Ureter (tissue), 1 donor: ENCODE measurements at places on chromosomes 13 and 19.

DNA sequence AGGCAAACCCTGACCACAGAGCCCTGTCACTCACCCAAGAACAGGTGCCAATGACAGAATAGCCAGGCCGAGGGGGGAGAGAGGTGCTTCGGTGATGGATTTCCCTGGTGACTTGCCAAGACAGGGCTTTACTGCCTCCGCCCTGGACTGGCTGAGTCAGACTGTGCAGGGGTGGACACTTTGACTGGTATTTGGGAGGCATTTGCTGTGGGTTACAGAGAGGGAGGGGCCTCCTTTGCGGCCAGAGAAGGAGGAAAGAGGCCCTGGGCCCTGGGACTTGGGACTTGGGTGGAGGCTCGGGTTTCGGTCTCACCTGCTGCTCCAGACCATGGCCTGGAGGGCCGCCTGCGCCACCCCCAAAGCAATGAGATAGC is 4.6 kb upstream of the EPS8L1 start:
- peak; percentile 74 for DNase-seq

DNA sequence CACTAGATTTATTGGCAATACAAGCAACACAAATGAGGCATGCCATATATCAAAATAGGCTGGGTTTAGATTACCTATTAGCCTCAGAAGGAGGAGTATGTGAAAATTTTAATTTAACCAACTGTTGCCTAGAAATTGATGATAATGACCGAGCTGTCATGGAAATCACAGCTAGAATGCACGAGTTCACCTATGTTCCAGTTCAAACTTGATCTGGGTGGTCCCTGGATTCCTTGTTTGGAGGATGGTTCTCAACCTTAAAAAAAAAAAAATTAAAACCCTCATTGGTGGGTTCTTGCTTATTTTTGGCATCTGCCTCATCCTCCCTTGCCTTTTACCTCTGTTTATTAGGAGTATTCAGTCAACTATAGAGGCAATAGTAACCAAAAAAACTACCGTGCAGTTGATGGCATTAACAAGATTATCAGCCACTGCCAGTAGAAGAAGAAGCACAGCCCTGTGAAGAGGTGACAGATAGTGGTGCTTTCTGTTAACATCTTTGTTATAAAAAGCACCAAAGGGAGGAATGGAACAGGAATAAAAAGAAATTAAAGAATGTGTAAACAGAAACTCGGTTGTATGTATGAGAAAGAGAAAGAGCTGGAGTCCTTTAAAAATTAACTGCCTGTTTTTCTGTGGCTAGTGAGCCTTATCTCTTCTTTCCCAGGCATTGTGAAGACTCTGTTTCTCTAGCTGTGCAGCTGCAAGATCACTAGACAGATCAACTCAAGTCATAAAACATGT is 106.4 kb downstream of the ZNF429 start:
- DNase-seq, result no peak

DNA sequence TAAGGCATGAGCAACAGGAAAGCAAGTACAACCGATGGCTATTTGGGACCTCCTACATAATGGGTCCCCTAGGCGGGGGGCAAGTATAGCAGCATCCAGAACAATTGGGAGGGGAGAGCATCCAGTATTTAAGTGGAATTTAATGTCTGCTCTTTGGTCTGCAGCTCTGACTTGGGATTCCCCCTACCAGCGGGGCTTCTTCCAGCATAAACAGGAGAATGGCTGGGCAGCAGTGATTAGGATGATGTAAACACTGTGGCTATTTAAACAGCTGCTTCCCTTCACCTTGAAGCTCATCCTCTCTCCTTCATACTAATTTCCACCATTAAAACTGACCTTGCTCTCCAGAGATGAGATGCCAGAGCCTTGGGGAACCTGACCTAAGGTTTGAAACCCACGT is 73.9 kb upstream of the OXGR1 start:
- no peak for DNase-seq

DNA sequence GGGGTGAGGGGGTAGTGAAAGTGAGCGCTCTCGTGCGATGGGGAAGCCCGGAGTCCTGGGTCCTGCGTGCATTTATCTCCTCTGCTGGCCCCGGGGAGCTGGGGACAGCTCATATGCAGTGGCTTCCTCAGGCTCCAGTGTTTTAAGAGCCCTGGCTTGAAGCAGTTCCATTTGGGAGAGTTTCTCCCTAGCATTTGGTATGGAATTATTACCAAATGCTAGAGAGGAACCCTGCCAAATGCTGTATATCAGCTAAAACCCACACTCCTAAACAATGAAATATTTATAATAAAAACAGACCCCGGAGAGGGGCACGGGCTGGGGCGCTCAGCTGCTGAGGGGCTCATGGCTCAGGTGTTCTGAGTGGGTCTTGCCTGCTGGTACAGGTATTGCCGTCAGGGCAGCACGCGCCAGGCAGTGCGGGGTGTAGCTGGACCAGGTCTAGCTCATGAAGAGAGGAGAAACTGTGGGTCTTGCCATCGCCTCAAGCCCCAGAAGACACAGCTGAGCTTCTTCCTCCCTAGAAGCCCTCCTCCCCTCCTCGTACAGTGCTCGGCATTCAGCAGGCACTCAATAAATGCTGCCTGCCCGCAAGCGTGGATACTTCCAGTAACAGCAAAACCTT is 163.6 kb upstream of the ZNF536 start:
- DNase-seq, result no peak

DNA sequence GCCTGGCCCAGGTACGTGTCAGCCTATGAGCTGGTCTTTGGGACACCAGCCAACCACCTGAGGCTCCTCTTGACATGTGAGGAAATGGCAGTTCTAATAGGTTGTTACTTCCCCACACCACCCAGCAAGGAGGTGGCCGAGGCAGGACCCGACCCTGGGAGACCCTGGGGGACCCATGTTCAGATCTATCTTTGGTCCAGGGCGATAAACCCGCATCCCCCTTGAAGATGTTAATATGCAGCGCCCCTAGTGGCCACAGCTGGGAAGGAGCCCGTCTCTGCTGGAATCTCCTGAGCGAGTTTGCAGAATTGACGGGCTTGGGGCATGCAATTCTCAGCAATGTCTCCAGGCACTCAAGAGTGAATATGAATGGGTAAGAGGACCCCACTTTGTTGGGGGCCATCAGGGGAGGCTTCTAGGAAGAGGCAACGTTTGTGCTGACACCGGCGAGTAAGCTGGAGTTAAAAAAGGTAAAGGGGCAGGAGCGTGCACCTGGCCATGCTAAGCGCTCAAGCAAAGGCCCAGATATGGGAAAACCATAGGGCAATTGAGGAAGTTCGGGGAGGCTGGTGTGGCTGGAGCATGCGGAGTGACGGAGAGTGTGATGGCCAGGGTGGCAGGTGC is 1.5 kb upstream of the MYO1F start:
- peak; percentile 84 for DNase-seq

GRCh38 chr19:47190167-47190727 is 40.8 kb downstream of the BBC3 start:
- peak; percentile 52 for DNase-seq

DNA sequence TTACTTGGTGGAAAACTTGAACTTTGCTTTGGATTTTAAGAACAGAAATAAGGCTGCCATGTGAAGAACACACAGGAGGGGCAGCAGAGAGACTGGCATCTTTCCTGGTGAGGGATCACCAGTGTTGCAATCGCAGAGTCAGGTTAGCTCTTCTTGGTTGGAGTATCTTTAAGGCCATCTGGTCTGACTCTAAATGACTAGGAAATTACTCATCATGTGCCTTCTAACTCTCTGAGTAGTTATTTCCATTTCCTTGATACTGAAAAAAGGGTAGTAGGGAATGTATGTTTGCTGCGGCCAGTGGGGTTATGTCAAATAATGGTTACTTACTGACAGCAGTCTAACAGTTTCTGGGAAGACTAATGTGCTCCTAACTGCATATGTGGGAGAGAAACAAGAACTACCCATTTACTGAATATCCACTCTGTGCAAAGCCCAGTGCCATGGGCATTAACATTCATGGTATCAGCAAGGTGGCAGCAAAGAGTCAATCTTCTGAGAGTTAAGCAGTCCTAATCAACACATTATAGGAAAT is 122.1 kb downstream of the COG6 start:
- no peak for DNase-seq

- no peak for DNase-seq
Observed at GRCh38 chr19:45947926-45948325, 25.7 kb downstream of the NOVA2 start.

DNA sequence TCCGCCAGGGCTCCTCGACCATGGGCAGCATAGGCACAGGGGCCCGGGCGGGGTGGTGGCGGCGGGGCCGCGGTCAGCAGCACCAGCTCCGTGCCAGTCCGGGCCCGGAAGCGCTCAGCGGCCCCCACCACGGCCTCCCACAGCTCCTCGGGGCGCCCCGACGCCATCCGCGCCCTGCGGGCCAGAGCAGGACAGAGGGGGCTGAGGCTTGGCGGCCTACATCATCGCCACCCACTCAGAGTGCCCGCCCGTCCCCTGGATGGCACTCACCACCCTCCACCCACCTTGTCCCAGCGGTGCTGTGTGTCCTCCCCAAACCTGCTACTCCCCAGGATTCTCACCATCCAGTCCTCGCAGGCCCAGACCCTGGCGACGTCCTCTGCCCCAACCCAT is 4.0 kb downstream of the AKT1S1 start:
- DNase-seq, result no peak

DNA sequence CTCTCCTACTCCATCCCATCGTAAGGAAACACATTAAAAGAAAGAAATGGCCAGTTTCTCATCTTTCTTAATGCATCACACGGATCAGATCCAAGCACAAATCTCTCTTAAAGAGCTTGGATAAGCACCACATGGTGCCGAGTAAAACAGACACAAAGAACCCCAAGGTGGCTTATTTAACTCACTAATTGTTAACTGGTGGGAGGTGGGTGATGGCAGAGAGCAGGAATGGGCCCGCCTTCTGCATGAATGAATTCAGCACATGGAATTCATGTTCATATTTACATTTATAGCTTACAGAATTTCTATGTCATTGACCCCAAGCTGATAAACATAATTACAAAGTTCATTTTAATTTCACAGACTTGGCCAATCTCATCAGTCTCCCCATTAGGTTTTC is 89.9 kb downstream of the MZT1 start:
- no peak for DNase-seq

GRCh38 chr13:32733690-32734089 is 147.4 kb downstream of the PDS5B start:
- DNase-seq, result no peak

DNA sequence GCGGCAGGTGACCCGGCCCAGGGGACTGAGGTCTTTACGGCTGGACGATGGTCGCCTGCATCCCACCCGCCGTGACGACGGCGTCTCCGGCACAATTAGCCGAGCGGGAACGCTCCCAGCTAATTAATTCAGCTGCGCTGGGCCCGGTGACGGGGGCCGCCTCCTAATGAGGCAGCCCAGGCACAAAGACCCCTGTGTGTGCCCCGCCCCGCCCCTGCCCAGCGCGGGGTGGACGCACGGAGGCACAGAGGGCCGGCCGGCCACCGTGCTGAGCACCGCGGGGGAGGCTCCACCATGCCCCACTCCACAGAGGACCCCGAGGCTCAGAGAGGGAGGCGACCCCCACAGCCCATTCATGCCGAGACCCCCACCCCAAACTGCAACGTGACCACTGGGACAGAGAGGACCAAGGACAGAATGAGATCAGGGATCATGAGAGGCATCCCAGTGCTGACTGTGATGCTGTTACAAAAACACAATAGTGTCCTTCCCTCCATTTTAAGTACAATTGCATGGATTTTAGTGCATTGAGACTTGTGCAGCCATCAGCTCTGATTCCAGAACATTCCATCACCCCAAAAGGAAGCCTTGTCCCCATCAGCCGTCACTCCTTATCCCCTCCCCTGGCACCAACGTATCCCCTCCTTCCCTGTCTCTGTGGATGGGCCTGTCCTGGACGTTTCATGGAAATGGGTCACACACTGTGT is 17.0 kb downstream of the EFNA2 start:
- no peak for DNase-seq

DNA sequence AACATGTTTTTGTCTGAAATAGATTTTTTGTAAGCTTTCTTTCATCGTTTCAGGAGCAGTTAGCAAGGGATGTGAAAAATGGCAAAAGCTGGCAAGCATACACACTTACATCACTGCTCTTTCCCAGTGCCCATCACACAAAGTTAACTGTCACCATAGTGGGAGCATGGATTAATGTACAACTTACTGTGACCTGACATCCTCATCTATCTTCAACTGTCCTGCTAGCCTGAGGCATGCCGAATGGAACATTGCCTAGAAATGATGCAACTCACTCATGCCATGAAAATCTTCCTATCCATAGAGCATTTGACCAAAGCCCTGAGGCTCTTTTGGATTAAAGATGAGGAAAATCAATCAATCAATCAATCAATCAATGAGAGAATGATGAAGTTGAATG is 491.7 kb upstream of the SLC10A2 start:
- DNase-seq, result no peak

GRCh38 chr13:106350208-106350607 is 185.3 kb downstream of the EFNB2 start:
- DNase-seq, result no peak

GRCh38 chr13:47413112-47413511 is 516.3 kb upstream of the HTR2A start:
- DNase-seq, result no peak

DNA sequence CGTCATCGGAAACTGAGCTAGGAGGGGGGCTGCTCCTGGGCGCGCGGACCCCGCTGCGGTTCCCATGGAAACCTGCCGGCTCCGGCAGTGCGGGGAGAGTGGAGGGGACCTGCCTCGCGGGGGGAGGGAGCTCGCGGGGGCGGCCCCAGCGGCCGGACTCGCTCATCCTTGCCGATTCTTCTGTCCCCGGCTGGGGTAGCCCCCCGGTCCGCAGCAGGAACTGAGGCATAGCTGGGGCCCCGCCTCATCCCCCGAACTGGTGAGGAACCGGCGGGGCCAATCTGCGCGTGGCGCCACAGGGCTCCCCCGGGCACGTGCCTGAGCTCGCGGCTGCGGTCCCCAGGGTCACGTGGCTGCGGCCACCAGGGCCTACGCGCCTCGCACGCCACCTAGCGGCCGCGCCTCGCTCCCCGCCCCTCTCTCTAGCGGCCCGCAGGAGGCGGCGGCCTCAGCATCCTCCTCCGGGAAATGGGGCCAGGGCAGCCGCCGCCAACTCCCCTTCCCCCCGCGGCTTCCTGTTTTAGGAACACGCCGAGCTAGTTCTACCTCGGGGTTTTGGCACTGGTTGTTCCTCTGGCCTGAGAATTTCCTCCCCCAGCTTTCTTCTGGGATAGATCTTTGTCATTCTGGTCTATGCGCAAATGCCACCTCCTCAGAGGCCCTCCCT is 1.7 kb upstream of the ELAVL3 start:
- DNase-seq, result peak; percentile 80

DNA sequence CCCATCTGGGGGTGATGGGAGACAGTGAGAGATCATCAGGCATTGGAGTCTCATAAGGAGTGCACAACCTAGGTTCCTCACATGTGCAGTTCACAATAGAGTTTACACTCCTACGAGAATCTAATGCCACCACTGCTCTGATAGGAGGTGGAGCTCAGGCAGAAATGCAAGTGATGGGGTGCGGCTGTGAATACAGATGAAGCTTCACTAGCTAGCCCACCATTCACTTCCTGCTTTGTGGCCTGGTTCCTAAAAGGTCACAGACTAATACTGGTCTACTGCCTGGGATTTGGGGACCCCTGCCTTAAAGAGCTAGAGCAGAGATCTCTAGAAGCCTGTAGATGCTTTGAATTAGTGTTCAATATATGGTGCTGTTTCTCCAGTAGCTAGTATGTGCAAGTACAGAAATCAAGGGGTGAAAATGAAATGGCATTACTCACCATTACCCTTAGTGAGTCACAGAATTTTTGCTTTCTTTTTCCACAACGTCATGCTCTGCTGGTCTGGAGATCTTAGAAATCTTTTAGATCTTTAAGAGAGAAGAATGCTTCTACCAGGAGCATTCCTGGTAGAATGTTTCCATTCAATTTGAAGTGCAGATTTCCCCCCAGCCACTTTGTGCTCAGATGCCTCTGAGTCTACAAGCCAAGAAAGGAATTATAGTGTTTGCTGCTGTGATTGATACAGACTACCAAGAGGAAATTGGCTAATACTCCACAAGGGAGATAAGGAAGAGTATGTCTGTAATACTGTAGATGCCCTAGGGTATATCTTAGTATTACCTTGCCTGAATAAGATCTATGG is 2301.2 kb downstream of the PCDH9 start:
- no peak for DNase-seq
